A172 (cell line): ENCODE measurements at places on chromosomes 4 and X. TPM values are rescaled to one million over a fixed set of nuclear protein-coding genes. Genes with fewer than 3 reads are reported as not detected.

GRCh38 chr4:135921081-135921480 is 1611.2 kb downstream of the PCDH18 start:
- DNase-seq: no peak

The GJB1 gene
- not detected in 2 replicates for total RNA-seq

The JADE1 gene
- 16.3 and 17.7 TPM in 2 replicates for total RNA-seq

The KLB gene
- total RNA-seq: not detected in 2 replicates

DNA sequence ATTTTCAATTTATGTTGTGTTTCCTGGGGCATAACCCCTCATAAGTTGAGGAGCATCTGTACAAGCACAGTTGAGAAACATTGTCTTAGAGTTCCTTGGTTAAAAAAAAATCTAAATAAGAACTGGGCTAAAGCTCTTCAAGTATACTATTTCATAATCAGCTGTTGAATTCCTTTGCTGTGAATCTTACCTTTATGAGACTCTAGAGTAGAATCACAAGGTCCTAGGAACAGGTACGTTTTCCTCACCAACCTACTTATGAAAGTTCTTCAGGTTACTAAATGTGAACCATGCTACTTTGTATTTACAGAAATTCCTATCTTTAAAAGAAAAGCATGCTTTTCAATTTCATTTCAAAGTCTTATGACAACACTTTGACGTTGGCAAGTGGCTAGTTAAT is 20.9 kb upstream of the SOD3 start:
- no peak for DNase-seq
